Pancreas (tissue), 10 donors: ENCODE measurements at places on chromosomes 16 and 17. TPM values are rescaled to one million over a fixed set of nuclear protein-coding genes. Genes with fewer than 3 reads are reported as not detected.

The ASGR1 gene
- polyA plus RNA-seq: 1.2 TPM

The KRT40 gene
- polyA plus RNA-seq: 1.0 TPM

The CFAP119 gene
- polyA plus RNA-seq: 32.1 TPM

The PRR35 gene
- polyA plus RNA-seq: 0.38 TPM

The C16orf46 gene
- 1.4 TPM for polyA plus RNA-seq

DNA sequence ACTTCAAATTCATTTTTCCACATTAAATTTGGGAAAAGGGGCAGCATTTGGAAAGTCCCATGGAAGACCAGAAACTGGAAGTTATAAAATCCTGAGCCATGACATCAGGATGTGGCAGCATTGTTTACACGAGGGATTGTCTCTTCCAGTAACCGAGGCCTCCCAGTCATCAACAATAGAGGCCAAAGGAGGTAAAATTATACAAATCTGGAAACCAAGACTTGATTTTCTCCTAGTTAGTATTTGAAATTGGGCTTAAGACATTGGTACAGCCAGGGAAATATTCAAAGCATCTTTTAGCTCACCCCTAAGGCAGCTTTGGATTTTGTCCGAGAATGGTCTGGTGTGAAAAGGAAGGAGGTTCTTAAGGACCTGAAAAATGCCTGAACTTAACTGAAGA lies 251.6 kb upstream of the FOXF1 start:
- DNase-seq: no peak

DNA sequence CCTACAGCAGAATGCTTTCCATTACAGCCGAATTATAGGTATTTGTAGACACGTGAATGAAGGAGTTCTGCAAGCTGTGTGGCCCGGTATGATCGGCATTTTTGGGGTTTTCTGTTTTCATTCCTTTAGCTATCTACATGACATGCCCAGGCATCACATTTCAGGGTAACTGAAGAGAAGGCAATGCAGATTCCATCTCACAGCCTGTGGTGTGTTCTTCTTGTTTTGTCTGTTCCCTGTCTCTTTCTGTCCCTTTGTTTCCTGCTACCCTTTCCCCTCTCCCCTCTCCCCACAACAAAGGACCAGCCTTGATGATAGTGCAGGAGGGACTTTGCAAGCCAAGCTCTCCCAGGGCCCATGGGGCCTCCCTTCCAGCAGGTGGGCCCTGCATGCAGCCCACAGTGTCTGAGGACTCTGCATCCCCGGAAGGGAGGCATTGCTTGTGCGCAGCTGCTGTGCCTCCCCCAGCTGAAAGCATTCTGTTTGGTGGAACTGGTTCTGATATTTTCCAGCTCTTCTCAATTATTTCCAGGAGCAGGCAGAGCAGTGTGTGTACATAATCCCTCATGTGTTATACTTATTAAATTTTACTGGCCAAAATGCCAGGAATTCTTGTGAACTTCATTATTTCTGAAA lies 207.4 kb downstream of the RPTOR start:
- DNase-seq: no peak

GRCh38 chr17:80692931-80693467 lies 148.4 kb downstream of the RPTOR start:
- DNase-seq: no peak

- DNase-seq: no peak
Observed at GRCh38 chr16:87305505-87306391, 11.4 kb downstream of the C16orf95 start.

GRCh38 chr17:34832376-34832775 lies 128.9 kb downstream of the CCT6B start:
- no peak for DNase-seq

GRCh38 chr17:29571486-29571882 lies 3.0 kb downstream of the TP53I13 start:
- no peak for DNase-seq

GRCh38 chr17:73311428-73311780 lies 397 bp downstream of the CDC42EP4 start:
- peak; percentile 79 for DNase-seq
